Activated naive CD8-positive, alpha-beta T cell treated with anti-CD3 and anti-CD28 coated beads, Interleukin-2, amount 10 ng/mL, durations not matched to agents 7 days and 5 days (primary cell): ENCODE measurements at places on chromosomes 1 and 21. TPM values are rescaled to one million over a fixed set of nuclear protein-coding genes. Genes with fewer than 3 reads are reported as not detected.

Gene KIF17
- not detected for total RNA-seq

Gene UFC1
- total RNA-seq, result 98.1 TPM

Gene REN
- total RNA-seq, result not detected

Gene LENEP
- 1.9 TPM for total RNA-seq

Gene FAM151A
- total RNA-seq, result not detected

Gene ACOT11
- 1.0 TPM for total RNA-seq

Gene KRTAP15-1
- total RNA-seq, result not detected

Gene AMIGO1
- 9.4 TPM for total RNA-seq

Gene LHX4
- total RNA-seq, result not detected

Gene ADGRB2
- 0.75 TPM for total RNA-seq

Gene C1orf141
- not detected for total RNA-seq

Gene CFAP141
- not detected for total RNA-seq

Gene NR5A2
- not detected for total RNA-seq

Gene FAM3B
- total RNA-seq, result not detected

Gene LCE3E
- not detected for total RNA-seq

Gene CTH
- total RNA-seq, result 2.3 TPM

Gene S100A14
- not detected for total RNA-seq

Gene MYBPH
- not detected for total RNA-seq

Gene SELENBP1
- not detected for total RNA-seq

Gene SCMH1
- total RNA-seq, result 24.2 TPM

Gene TPTE
- not detected for total RNA-seq

Gene GJA8
- total RNA-seq, result not detected

Gene ILF2
- 142 TPM for total RNA-seq

Gene CD53
- total RNA-seq, result 415 TPM

Gene THRAP3
- 125 TPM for total RNA-seq

Gene DHDDS
- 48.2 TPM for total RNA-seq

Gene FDPS
- total RNA-seq, result 238 TPM

Gene LIPI
- not detected for total RNA-seq

Gene GNAT2
- total RNA-seq, result 0.22 TPM

Gene CRYAA
- total RNA-seq, result not detected

Gene IL10RB
- total RNA-seq, result 40.6 TPM

Gene TRIM58
- 0.08 TPM for total RNA-seq

Gene BARHL2
- not detected for total RNA-seq

Gene LCE1E
- not detected for total RNA-seq

Gene CASQ1
- not detected for total RNA-seq

Gene IL10
- total RNA-seq, result 0.17 TPM

Gene LINGO4
- 0.14 TPM for total RNA-seq

Gene FHL3
- total RNA-seq, result 14.7 TPM

Gene FHAD1
- total RNA-seq, result 0.64 TPM

Gene MEF2D
- 54.4 TPM for total RNA-seq

Gene OR2L2
- total RNA-seq, result 0.19 TPM

Gene DISC1
- total RNA-seq, result 11.2 TPM

Gene TLR5
- 0.28 TPM for total RNA-seq
